ENCODE measurements at places on chromosomes 1 and 21.
A peak's percentile ranks its signal among the peaks of the same experiment; 100 is the strongest.

DNA sequence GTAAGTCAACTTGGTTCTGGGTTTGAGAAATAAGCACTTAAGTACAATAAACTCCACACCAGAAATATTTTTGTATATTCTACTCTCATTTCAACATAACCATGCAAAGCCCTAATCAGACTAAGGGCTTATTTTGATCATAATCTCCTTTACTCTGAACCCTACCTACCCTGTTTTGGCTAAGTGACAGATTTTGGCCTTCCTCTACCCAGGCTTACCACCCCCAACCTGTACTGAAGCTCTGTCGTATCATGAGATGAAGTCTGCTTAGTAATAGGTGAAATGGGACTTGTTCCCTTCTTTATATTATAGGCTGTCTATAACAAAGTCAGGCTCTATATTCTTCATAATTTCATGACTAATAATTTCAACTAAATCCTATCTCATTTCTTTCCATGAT lies 135.5 kb downstream of the RERE start:
- no peak for DNase-seq

GRCh38 chr1:66137235-66137634 lies 344.5 kb downstream of the PDE4B start:
- DNase-seq = peak; percentile 36

- DNase-seq = no peak
Observed at GRCh38 chr1:31099293-31100032, 33.9 kb upstream of the PUM1 start.

DNA sequence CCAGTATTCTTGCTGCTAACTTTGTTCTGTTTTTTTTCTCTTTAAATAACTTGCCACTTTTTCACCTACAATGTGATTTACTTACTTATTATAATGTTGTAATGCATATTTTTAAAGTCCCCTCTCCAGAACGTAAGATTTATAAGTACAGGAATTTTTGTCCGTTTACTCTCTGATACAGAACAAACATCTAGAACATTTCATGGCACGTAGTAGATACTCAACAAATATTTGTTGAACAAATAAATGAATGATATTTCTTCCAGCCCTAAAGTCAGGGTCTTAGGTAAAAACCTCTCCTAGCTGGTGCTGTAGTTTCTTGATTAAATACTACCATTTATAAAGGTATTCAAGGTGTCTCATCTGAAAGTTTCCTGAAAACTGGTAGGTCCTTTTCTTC lies 125.1 kb downstream of the ZBTB18 start:
- DNase-seq = no peak

DNA sequence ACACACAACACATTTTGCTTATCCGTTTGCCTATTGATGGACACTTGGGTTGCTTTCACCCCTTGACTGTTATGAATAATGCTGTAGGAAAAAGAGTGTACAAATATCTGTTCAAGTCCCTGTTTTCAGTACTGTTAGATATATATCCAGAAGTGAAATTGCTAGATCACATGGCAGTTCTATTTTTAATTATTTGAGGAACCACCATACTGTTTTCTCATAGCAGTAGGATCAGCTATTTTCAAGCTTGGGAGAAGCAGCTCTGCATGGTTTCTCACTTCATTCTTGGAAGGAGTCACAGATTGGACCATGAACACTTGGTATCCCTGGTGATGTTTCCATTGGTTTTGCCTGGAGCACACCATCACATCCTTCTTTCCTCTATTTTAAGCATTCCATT lies 114.4 kb upstream of the ZP4 start:
- no peak for DNase-seq

GRCh38 chr1:61071205-61072130 lies 10.9 kb upstream of the NFIA start:
- no peak for DNase-seq

DNA sequence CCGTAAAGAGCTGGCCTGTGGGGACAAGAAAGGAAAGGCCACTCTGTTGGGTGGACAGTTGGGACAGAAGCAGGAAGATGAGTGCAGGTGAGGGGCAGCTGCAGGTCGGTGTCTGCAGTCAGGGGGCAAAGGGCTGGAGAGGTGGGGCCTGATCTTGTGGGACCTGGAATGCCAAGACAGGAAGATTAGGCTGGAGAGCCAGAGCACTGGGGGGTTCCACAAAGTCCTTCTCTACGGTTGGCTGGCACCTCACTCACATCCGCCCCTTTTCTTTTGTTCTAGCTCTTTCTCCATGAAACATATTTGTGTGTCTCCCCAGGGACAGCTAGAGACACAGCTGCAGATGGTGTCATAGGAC lies 404.1 kb downstream of the PTPRU start:
- no peak for DNase-seq

DNA sequence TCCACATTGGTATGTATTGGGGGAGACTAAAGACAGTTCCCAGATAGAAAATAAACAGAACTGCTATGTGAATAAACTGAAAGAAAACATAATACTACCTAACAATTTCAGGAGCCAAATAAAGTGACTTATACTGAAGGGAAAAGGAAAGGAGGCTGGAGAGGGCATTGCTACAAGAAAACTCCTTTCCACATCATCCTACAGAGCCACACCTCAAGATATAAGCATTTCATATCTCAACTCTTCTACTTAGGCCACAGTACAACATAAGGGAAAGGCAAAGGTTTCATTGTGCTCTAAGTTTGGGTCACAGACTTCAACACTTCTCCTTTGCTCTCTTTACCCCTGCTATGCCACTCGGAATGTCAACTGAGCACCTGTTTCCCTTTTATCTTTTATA lies 54.9 kb downstream of the ST7L start:
- DNase-seq = no peak

DNA sequence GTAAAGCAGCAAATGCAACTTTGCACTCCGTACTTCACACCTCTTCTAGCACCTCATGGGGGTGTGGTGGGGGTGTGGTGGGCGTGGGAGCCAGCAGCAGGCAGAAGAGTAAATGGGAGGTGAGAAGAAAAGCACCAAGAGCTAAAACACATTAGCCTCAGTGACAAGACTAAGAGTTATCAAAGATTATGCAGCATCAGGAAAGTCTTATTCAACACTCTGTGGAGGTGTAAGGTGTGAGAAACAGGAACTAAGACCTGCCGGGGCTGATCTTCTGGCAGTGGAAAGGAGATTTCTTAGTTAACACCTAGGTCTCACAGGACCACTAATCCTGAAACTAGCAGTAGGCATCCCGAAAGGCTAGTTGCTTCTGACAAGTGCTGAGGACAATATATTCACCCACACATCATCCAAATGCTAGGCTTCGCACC lies 9.9 kb downstream of the TGFBR3 start:
- no peak for DNase-seq

DNA sequence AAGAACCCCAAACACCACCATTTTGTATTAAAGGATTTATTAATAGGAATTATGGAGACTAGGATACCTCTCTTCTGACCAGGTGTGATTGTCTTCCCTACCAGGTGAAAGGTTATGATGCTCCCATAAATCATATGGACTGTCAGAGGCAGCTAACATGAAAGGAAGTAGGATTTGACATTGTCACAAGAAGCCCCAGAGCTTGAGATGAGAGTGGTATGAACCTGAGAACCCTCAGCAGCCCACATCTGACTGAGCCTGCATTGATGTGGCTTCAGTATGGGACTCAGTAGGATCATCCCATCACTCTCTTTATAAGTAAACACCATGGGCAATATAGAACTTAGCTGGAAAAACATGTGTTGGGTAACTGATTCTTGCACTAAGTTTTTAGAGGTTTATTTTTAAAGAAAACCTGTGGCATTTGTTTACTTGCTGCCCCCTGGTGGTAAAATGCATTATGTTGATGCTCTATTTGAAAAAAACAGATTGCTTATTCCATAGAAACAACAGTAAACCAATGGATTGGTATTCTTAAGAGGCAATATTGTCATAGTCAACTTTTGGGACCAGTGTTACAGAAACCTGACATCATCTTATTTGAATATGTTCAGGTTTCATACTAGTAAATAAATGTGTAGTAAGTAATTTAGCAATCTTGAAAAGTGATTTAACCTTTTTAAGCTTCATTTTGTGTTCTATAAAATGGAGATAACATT lies 16.6 kb upstream of the CACYBP start:
- peak; percentile 84 for DNase-seq

GRCh38 chr1:211654838-211655787 lies 20.3 kb downstream of the NEK2 start:
- DNase-seq = peak; percentile 84

GRCh38 chr21:28810826-28811524 lies 181.7 kb downstream of the LTN1 start:
- DNase-seq = no peak

DNA sequence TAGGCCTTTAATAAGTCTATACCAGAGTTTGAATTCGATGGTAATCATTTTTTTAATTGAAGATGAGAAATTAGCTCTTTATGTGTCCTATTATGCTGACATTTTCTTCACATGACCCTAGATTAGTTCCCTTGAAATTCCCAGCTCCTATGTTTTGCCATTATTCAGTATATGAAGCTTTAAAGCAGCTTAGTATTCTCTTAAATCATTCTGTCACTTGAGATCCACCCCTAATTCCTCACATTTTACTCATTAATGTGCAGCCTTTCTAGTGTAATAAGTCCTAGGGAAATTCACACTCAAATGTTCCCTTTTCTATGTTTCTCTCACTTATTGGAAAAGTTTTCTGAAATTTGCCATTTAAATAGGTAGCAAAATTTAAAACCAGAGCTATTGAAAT lies 704.5 kb upstream of the B3GALT2 start:
- no peak for DNase-seq

DNA sequence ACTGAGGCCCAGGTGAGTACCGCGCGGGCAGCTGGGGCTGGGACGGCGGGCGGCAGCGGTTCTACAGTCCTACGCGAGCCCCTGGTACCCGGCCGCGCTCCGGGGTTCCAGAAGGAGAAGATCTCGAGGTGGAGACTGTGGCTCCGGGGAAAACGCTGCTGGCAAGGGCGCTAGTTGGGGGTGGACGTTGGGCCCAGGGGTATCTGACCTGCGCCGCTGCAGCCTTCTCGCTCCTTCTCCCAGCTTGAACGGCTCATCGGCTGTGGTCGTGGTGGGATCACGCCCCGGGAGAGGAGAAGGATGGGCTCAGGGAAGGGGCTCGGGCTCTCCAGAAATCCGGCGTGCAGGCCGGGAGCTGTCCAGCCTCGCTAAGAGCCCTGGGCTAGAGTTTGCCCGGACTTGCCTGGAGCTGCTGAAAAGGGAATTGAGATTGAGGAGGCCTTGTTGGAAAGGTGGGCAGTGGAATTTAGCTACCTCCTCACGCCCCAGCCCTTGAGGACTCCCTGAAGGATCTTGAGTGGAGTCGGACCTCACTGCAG lies 1.1 kb upstream of the POU3F1 start:
- DNase-seq = no peak

DNA sequence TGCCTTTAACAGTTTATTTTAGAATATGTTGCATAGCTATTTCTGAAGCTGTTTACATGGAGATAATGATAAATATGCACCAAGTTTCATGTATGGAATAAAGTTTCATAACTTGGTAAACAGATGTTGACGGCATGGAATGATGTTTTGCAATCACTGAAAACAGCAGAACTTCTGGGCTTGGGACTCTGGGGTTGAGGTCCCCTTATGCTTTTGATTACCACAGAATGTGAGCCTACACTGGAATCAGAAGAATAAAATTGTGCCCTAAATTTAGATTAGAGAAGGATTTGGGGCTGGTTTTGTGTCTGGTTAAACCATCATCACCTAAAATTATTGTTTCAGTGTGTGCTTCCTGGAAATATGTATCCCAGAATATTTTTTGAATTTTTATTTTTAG lies 11.1 kb downstream of the KRTAP24-1 start:
- no peak for DNase-seq

DNA sequence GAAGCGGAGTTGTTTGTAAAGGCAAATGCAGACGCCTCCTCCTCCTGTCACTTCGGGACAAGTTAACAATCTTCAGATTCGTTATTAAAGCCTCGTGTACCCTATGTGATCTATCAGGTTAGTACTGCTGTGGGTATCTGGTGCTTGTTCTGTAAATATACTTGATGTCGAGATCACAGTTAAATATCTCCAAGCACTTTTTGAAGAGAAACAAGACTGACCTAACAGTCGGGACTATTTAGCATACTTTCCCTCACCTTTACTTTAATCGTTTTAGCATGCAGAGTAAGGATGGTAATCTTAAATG lies 710 bp downstream of the KLHL20 start:
- peak; percentile 73 for DNase-seq

- no peak for DNase-seq
Observed at GRCh38 chr1:52426371-52426770, 22.0 kb downstream of the PRPF38A start.

DNA sequence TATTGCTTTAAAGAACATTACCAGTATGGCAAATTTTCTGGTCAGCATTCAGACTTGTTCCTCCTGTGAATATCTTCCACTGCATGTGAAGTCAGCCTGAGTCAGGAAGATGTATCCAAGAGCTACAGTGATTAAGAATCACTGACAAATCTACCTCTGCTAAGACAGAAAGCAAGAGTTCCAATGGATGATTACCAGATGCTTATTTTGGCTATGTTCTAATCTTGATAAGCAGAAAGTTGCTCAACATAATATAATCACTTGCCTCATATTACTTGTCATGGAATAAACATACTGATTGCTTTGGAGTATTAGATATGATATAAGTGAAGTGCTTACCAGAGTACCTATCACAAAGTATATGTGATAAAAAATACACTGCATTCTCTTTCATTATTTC lies 738.1 kb downstream of the ADGRL2 start:
- no peak for DNase-seq

- DNase-seq = no peak
Observed at GRCh38 chr1:207288315-207288714, 33.2 kb upstream of the CD55 start.

DNA sequence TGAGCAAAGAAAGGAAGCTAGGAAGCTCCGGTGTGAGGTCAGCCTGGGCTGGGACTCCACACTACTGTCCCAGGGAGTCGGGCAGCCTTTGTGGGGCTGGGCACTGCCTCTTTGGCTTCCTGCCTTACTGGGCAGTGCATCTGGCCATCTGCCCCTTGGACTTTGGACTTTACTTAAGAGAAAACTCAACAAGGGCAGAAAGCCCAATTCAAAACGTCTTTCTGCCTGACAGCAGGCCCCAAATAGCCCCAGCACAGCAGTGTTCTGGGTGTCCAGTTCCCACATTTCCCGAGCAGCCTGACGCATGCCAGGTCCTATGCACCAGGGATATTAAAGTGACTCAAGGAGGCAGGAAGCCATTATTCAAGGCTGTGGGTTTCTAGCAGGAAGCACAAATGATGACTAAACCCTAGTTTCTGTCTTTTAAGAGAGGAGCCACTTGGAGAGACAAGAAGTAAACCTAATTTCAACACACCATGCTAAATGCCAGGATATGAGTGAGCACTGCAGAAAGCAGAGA lies 37.9 kb upstream of the EDEM3 start:
- no peak for DNase-seq

- DNase-seq = no peak
Observed at GRCh38 chr1:57204942-57205787, 218.7 kb downstream of the DAB1 start.
